Activated CD4-positive, alpha-beta memory T cell treated with anti-CD3 and anti-CD28 coated beads, Interleukin-2, amount 10 ng/mL, durations not matched to agents 7 days and 5 days (primary cell): ENCODE measurements at places on chromosomes 1 and 21. TPM values are rescaled to one million over a fixed set of nuclear protein-coding genes. Genes with fewer than 3 reads are reported as not detected.

DNA sequence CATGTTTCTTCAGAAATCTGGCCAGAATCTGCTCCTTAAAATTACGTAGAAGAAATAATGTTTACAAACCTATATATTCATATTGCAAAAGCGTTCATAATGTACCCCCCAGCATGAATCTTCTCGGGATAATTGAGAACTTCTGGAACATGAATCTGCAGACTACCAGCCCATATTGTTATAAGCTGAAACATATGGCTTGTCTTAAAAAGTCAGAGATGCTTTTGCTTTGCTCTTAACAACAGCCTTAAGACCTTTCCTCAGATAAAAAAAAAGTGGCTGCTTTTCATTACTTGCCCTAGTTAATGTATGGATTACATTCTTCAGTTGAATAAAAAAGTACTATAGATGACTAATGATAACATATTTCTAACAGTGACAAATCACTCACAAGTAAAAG, 15.0 kb upstream of the ZZZ3 start:
- no peaks in the 10 kb centered on the region for H3K27me3 ChIP-seq
- H3K36me3 ChIP-seq: peaks cover 34% of the 10 kb centered on the region
- no peak overlapping the region for H3K27ac ChIP-seq
- DNase-seq: no peak
- H3K4me3 ChIP-seq: no peak overlapping the region

DNA sequence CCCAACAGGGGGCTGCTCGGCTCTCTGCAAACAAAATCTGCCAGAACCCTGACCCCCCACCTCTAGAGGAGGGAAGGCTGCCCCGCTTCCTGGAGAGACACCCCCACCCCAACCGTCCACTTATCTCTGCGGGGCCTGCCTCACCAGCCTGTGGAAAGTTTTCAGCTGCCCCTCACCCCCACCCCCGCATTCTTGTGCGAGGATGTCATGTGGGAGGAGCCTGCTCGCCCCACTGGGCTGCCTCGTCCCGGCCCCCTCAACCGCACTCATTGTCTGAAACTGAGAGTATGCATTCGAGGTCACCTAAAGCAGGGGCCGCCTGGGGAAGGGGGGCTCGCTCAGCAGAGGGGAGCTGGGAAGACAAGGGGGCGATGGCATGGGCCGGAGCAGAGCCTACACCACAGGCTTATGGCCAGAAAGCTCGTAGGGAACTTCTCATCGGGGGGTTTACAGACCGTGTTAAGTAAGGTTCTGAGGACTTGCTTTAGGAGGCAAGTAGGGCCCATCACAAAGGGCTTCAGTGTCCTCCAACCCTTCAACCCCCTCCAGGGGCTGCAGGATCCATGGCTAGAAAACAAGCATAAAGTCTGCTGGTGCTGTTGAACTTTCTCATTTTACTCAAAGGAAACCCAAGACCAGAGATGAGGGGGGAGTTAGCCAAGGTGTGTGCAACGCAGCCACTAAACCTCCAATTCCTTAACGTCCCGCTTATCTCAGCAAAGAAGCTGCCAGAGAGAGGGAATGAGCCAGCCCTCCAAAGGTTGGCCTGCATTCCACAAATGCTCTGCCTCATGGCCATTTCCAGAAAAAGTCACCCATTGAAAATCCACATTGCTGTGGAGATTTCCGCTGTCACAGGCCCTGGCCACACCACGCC, 9.4 kb downstream of the EPHA2 start:
- DNase-seq: no peak
- no peaks in the 10 kb centered on the region for H3K36me3 ChIP-seq
- H3K4me1 ChIP-seq: no peaks in the 10 kb centered on the region
- H3K27me3 ChIP-seq: peaks cover 7% of the 10 kb centered on the region
- no peak overlapping the region for H3K27ac ChIP-seq

- no peak overlapping the region for H3K27ac ChIP-seq
- no peaks in the 10 kb centered on the region for H3K36me3 ChIP-seq
- peaks cover under 1% of the 10 kb centered on the region for H3K4me1 ChIP-seq
- peaks cover 2% of the 10 kb centered on the region for H3K27me3 ChIP-seq
- DNase-seq: no peak
These were observed 150.1 kb downstream of the GDAP2 start for GRCh38 chr1:117779364-117779763.

CD5L gene
- not detected for total RNA-seq

DNA sequence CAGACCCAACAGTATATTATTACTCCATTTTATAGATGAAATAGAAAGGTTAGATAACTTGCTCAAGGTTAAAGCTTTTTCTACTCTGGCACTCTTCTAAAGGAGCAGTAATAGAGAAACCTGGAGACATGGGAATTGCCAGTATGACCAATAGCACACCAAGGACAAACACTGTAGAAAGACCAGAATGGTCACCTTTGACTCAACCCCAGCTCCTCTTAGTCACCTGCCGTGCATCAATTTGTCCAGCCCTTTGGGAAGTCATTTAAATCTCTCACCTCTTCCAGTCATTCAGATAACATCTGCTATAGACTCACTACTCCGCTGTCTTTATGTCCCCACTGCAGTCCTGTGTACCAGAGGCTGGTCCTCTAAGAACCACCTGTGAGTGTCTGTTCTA, 23.9 kb upstream of the SLC44A3 start:
- H3K36me3 ChIP-seq: no peaks in the 10 kb centered on the region
- no peak for DNase-seq
- no peak overlapping the region for H3K4me3 ChIP-seq
- H3K4me1 ChIP-seq: peaks cover 20% of the 10 kb centered on the region
- no peak overlapping the region for H3K27ac ChIP-seq
- no peaks in the 10 kb centered on the region for H3K27me3 ChIP-seq

DNA sequence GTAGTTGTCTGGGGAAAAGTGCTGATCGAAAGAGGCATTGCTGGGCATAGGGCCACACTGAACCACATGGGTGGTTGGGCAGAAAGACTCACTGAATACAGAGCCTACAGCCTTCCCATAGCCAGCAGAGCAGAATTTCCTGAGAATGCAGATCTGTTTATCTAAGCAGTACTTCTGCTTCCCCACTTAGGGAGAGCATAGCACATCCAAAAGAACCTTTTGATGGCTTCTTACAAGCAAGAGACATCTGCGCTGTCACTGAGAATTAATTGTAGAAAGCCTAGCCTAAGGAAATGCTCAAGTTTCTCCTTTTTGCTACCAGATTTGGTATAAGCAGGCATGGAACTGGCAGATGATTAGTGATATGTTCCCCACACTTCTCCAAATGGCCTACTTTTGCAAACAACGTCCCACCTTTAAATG, 13.0 kb upstream of the KLHDC8A start:
- H3K4me3 ChIP-seq: no peak overlapping the region
- no peaks in the 10 kb centered on the region for H3K36me3 ChIP-seq

- DNase-seq: no peak
- H3K36me3 ChIP-seq: no peaks in the 10 kb centered on the region
- H3K27me3 ChIP-seq: peaks cover 5% of the 10 kb centered on the region
- H3K4me3 ChIP-seq: no peak overlapping the region
- H3K27ac ChIP-seq: no peak overlapping the region
These were observed 16.7 kb downstream of the RAB3B start for GRCh38 chr1:51973587-51974474.

ZNF593OS gene
- total RNA-seq: not detected

CLIC6 gene
- total RNA-seq: 0.08 TPM

PRRX1 gene
- not detected for total RNA-seq

DNA sequence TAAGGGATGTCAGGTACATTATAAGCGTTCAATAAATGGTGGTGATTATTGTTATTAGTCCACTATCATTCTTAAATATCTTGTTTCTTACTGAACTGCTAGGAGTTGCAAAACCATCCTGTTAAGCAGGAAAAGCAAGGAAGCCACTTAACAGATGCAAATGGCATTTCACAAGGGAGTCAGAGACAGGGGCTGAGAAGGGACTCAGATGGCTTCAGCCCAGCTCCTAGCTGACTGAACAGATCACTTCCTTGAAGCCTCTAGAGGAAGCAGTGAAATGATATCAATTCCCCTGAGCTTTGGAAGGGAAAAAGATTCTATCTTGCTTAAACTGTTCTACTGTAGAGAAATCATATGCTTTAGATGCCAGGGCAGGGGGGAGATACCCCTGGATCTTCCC, 151.5 kb downstream of the ST6GALNAC5 start:
- DNase-seq: no peak
- H3K4me3 ChIP-seq: no peak overlapping the region
- no peaks in the 10 kb centered on the region for H3K27me3 ChIP-seq
- H3K27ac ChIP-seq: no peak overlapping the region
- H3K36me3 ChIP-seq: no peaks in the 10 kb centered on the region
- H3K4me1 ChIP-seq: no peaks in the 10 kb centered on the region

IFI44 gene
- 338 TPM for total RNA-seq

GRCh38 chr1:153344718-153345025, 4.0 kb downstream of the PGLYRP4 start:
- peaks cover 28% of the 10 kb centered on the region for H3K4me1 ChIP-seq
- no peak for DNase-seq
- no peak overlapping the region for H3K27ac ChIP-seq
- H3K36me3 ChIP-seq: no peaks in the 10 kb centered on the region
- peaks cover 28% of the 10 kb centered on the region for H3K27me3 ChIP-seq

VANGL2 gene
- not detected for total RNA-seq

GRCh38 chr1:207964195-207964966, 53.5 kb upstream of the CD34 start:
- no peak overlapping the region for H3K4me3 ChIP-seq
- no peak overlapping the region for H3K27ac ChIP-seq
- DNase-seq: no peak
- H3K4me1 ChIP-seq: peaks cover 9% of the 10 kb centered on the region
- H3K27me3 ChIP-seq: peaks cover 38% of the 10 kb centered on the region
- no peaks in the 10 kb centered on the region for H3K36me3 ChIP-seq

DNA sequence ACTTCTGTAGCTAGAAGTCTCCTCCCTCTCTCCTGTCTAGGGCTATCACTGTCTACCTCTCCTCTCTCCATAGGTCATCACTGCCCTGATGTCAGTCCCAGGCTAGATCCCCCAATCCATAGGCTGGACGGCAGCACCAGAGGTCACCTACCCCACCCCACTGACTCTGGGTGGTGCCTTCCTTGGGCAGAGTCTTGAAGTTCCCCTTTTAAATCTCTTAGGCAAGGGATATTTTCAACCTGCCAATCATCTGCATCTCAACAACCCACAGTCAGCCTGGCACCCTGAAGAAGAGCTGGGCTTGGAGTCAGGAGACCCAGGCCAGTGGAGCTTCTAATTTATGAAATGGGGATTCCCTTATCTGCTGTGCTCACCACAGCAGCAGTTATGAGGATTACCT, 13.2 kb downstream of the MYBPH start:
- H3K27ac ChIP-seq: no peak overlapping the region
- peaks cover 43% of the 10 kb centered on the region for H3K27me3 ChIP-seq
- no peak for DNase-seq
- no peak overlapping the region for H3K4me3 ChIP-seq
- peaks cover 5% of the 10 kb centered on the region for H3K4me1 ChIP-seq
- no peaks in the 10 kb centered on the region for H3K36me3 ChIP-seq

DNA sequence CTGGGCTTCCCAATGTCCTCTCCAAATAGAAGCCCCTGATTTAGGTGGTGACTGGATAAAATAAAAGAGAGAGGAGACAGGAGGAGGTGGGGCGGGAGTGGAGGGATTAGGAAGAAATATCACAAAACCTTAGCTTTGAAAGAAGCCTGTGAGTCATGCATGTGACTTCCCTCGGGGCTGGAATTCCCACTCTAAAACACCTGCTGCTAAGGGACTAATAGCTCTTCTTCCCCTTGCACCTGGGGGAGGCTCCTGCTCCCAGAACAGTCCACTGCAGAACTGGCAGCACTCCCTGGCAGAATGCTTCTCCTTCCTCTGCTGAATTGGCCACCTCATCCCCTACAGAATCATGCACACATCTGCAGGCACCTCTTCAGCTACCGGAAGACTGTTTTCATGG, 207.2 kb downstream of the ATG4C start:
- no peaks in the 10 kb centered on the region for H3K4me1 ChIP-seq
- H3K27me3 ChIP-seq: peaks cover 3% of the 10 kb centered on the region
- H3K4me3 ChIP-seq: no peak overlapping the region
- no peaks in the 10 kb centered on the region for H3K36me3 ChIP-seq

ZBTB8A gene
- total RNA-seq: 0.20 TPM

DNA sequence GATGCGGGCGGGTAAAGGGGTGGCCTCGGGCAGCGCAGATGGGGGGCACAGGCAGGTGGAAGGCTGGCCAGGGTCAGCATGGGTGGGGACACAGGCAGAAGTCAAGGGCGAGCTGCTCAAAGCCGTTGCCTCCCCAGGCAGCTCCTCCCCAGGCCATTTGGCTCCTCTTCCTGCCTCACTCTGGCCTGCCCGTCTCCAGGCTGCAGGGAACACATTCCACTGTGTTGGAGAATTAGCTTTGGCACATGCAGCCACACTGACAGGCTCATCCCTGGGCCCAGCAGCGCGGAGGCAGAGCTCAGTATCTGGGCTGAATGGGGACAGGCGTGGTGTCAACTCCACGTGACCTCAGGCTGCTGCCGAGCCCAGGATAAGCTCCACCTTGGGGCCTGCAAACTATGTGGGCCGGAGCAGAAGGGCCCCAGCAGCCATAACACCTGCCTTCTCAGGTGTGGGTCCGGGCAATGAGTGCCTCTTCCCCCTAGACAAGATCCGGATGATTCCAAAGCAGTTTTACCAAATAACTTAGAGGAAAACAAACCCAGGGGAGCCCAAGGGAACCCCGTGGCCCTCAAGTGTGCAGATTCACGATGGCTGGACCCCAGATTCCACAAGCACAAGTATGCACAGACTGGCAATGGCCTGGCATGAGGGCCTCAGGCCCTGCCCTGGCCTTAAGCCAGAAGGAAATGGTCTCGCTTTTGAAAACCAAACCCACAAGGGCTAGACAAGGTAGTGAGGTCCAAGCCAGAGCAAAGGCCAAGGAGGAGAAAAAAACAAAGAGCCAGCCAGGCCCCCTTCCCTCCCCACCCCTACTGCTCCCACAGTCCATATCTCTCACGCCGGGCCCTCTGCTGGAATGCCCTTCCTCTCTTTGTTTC, 40.2 kb downstream of the HSPG2 start:
- no peak overlapping the region for H3K4me3 ChIP-seq
- no peak for DNase-seq
- H3K27ac ChIP-seq: no peak overlapping the region
- H3K4me1 ChIP-seq: no peaks in the 10 kb centered on the region
- H3K36me3 ChIP-seq: no peaks in the 10 kb centered on the region
- H3K27me3 ChIP-seq: no peaks in the 10 kb centered on the region

C1orf87 gene
- not detected for total RNA-seq

GRCh38 chr1:33086384-33086850, 5.5 kb downstream of the AZIN2 start:
- H3K4me3 ChIP-seq: no peak overlapping the region
- no peaks in the 10 kb centered on the region for H3K36me3 ChIP-seq
- H3K4me1 ChIP-seq: peaks cover 32% of the 10 kb centered on the region
- no peak overlapping the region for H3K27ac ChIP-seq

GRCh38 chr1:3013371-3014049, 7.8 kb upstream of the ACTRT2 start:
- no peak overlapping the region for H3K4me3 ChIP-seq
- no peaks in the 10 kb centered on the region for H3K36me3 ChIP-seq
- no peak overlapping the region for H3K27ac ChIP-seq
- no peaks in the 10 kb centered on the region for H3K4me1 ChIP-seq
- no peak for DNase-seq

XKR8 gene
- 10.0 TPM for total RNA-seq
